ENCODE measurements at places on chromosomes 7 and 10. TPM values are rescaled to one million over a fixed set of nuclear protein-coding genes. Genes with fewer than 3 reads are reported as not detected.

GRCh38 chr7:25482631-25483030 is 254.3 kb upstream of the NPVF start:
- no peaks in the 10 kb centered on the region for H3K36me3 ChIP-seq
- H3K27me3 ChIP-seq, result no peaks in the 10 kb centered on the region
- H3K4me3 ChIP-seq, result no peak overlapping the region
- H3K27ac ChIP-seq, result no peak overlapping the region
- no peaks in the 10 kb centered on the region for H3K4me1 ChIP-seq

- H3K27ac ChIP-seq, result no peak overlapping the region
- H3K4me3 ChIP-seq, result no peak overlapping the region
- H3K27me3 ChIP-seq, result no peaks in the 10 kb centered on the region
- H3K36me3 ChIP-seq, result no peaks in the 10 kb centered on the region
- no peaks in the 10 kb centered on the region for H3K4me1 ChIP-seq
Measured at GRCh38 chr10:31484431-31485135, 165.6 kb downstream of the ZEB1 start.

GRCh38 chr10:7365027-7365745 is 45.6 kb downstream of the SFMBT2 start:
- no peak for DNase-seq
- no peak overlapping the region for H3K27ac ChIP-seq
- no peak overlapping the region for H3K4me3 ChIP-seq
- no peaks in the 10 kb centered on the region for H3K4me1 ChIP-seq
- no peaks in the 10 kb centered on the region for H3K27me3 ChIP-seq
- peaks cover 12% of the 10 kb centered on the region for H3K36me3 ChIP-seq

EN2 gene
- not detected for total RNA-seq

CYP2C18 gene
- total RNA-seq, result not detected

- H3K27ac ChIP-seq, result peak overlapping the region; percentile 83
- no peaks in the 10 kb centered on the region for H3K36me3 ChIP-seq
- no peak overlapping the region for H3K4me3 ChIP-seq
- peak; percentile 85 for DNase-seq
Measured at GRCh38 chr7:104943502-104944343, 70.3 kb upstream of the KMT2E start.

DNA sequence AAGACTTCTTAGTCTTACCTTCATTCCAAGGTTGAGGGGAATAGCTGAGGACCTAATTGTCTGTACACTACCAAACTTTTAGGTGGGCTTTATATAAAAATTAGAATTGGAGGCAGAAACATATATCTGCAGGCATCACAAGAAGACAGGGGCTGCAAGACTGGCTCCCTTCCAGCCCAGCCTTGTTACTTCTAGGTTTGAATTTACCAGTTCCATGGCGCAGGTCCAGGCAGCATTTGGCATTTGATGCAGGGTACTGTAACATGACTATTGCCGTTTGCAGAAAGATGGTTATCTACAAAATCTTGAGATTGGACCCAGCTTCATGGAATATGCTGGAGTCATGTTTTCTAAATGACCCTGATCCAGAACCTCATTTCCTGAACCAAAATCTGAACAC is 105.4 kb upstream of the RHOBTB1 start:
- no peak overlapping the region for H3K4me3 ChIP-seq
- no peak overlapping the region for H3K27ac ChIP-seq
- no peaks in the 10 kb centered on the region for H3K36me3 ChIP-seq
- H3K27me3 ChIP-seq, result no peaks in the 10 kb centered on the region
- no peaks in the 10 kb centered on the region for H3K4me1 ChIP-seq

DNA sequence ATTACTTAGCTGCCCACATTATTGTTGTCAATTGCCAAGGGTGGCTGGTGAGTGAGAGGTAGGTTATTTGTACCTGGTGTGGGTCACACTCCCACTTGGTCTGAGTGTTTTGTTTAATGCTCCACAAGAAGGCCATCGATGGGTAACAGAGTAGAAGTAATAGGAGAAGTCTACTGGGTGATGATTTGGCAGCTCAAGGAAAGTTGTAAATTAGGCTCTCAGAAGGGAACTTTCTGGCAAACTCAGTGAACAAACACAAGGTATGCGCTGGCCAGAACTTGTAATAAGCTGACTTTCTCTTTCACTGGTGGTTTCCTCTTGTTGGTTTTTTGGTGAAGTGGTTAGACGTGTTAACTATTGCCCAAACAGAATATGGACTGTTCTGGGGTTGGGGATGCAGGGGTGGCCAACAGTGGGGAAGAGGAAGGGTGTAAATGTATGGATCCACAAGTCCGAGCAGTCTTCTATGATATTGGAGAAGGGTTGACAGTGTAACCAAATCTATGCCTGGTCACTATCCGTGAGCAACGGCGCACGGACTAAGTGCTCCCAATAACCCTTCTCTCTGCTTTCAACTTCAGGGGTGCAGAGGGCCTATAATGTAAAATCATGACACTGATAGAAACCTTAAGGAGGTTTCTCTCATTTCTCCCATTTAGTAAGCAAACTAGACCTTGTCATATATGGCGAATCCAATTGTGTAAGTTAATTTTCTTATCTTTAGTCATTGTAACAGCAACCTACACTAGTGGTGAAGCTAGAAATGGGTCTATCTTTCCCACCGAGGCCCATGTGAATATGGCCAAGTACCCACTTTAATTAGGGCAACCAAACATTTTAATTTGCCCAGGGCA is 212.8 kb downstream of the PTEN start:
- no peak for DNase-seq
- no peaks in the 10 kb centered on the region for H3K36me3 ChIP-seq
- H3K4me1 ChIP-seq, result peaks cover 6% of the 10 kb centered on the region
- no peaks in the 10 kb centered on the region for H3K27me3 ChIP-seq

DNA sequence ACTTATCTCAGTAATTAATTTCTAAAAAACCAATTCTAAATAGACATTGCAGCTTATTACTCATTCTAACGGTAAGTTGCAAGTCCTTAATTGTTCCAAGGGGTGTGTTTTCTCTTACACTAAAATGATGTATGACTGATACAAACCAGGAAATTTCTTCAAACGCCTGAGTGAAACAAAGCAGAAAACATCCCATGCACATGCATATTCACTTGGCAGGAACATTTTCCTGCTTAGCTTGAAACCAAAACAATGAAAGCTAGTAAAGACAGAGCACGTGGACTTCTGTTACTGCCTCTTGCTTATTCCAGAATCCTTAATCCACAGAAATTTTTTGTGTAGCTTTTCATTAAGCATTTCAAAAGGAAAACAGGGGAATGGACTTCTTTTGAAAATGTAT is 187.7 kb downstream of the MTERF1 start:
- H3K27me3 ChIP-seq, result no peaks in the 10 kb centered on the region
- H3K36me3 ChIP-seq, result no peaks in the 10 kb centered on the region
- H3K4me3 ChIP-seq, result no peak overlapping the region
- H3K4me1 ChIP-seq, result no peaks in the 10 kb centered on the region
- no peak overlapping the region for H3K27ac ChIP-seq
- DNase-seq, result no peak

DNA sequence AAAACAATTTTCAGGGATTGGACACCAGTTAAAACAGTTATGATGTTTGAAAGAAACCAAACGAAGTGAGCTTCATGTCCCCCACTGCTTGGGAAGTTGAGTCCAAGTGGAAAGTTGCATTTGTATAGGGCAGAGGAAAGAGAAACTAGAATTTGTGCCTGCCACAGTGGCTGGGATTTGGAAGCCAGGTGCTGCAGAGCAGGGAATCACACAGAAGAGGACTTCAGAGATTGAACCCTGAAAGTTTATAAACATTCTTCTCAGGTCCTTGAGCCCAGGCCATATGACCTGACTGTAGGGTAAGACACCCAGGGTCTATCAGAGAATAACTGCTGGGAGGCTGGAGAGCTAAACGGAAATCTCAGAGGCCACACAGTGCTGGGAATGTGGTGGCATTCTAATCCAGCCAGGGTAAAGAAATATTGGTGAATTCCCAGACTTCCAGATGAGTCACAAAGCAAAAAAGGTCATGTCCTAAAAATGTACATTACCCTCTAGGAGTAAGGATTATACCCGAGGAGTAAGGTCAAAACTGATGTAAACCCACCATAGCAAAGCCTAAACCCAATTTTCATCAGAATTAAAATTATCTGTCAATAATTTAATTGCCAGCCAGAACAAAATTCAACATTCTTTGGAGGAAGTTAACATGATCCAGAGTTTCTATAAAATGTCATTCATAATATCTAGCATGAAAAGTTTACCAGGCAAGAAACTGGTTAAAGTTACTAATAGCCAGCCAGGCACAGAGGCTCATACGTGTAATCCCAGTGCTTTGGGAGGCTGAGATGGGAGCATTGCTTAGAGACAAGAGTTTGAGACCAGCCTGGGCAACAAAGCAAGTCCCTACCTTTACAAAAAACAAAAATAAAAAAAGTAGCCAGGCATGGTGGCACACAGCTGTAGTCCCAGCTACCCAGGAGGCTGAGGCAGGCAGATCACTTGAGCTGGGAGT is 31.2 kb downstream of the TOMM7 start:
- no peak for DNase-seq
- no peaks in the 10 kb centered on the region for H3K36me3 ChIP-seq
- no peaks in the 10 kb centered on the region for H3K27me3 ChIP-seq
- H3K4me3 ChIP-seq, result no peak overlapping the region

GRCh38 chr7:2523941-2524807 is 4.6 kb downstream of the LFNG start:
- peaks cover 12% of the 10 kb centered on the region for H3K36me3 ChIP-seq
- no peak overlapping the region for H3K4me3 ChIP-seq
- no peaks in the 10 kb centered on the region for H3K4me1 ChIP-seq
- no peaks in the 10 kb centered on the region for H3K27me3 ChIP-seq
- peak; percentile 85 for DNase-seq
- H3K27ac ChIP-seq, result peak overlapping the region; percentile 46

SYT15 gene
- 2.7 TPM for total RNA-seq

GRCh38 chr10:123154711-123155505 is 706 bp downstream of the BUB3 start:
- H3K36me3 ChIP-seq, result peaks cover 24% of the 10 kb centered on the region
- H3K4me1 ChIP-seq, result no peaks in the 10 kb centered on the region
- H3K4me3 ChIP-seq, result peak overlapping the region; percentile 89
- H3K27ac ChIP-seq, result peak overlapping the region; percentile 90
- no peak for DNase-seq
- H3K27me3 ChIP-seq, result peaks cover 26% of the 10 kb centered on the region

GRB10 gene
- total RNA-seq, result 39.0 TPM

GRCh38 chr10:112333452-112333851 is 40.5 kb upstream of the ACSL5 start:
- H3K27me3 ChIP-seq, result no peaks in the 10 kb centered on the region
- no peak overlapping the region for H3K4me3 ChIP-seq
- DNase-seq, result no peak
- no peaks in the 10 kb centered on the region for H3K4me1 ChIP-seq
- H3K27ac ChIP-seq, result no peak overlapping the region
- no peaks in the 10 kb centered on the region for H3K36me3 ChIP-seq

GRCh38 chr7:151683615-151684407 is 164.1 kb upstream of the RHEB start:
- no peak for DNase-seq
- no peak overlapping the region for H3K4me3 ChIP-seq
- H3K27me3 ChIP-seq, result no peaks in the 10 kb centered on the region
- H3K36me3 ChIP-seq, result no peaks in the 10 kb centered on the region

ERCC6 gene
- total RNA-seq, result 12.0 TPM

GRCh38 chr7:21923658-21924057 is 22.0 kb downstream of the CDCA7L start:
- peak overlapping the region; percentile 67 for H3K27ac ChIP-seq
- no peaks in the 10 kb centered on the region for H3K27me3 ChIP-seq
- DNase-seq, result no peak
- no peak overlapping the region for H3K4me3 ChIP-seq
- no peaks in the 10 kb centered on the region for H3K36me3 ChIP-seq

DNA sequence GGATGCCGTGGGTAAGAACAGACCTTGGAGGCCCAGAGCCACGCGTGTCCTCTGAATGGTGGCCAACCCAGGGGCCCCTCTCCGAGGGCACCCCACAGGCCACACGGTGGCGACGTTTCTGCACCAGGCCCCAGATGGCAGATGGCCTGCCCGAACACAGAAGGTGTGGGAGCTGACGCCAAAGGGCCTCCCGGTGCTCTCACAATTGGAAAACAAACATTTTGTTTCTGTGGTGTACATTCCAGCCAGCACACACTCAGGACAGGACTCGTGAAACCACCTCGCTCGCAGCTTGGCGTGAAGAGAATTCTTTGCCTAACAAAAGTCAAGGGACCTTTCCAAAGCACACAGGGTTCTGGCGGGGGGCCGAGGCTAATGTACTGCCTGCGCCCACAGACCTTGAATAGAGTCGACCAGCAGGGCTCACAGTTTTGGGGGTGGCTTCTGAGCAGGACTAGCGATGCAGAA is 112.1 kb downstream of the FAM53B start:
- no peaks in the 10 kb centered on the region for H3K36me3 ChIP-seq
- no peaks in the 10 kb centered on the region for H3K4me1 ChIP-seq

GRCh38 chr7:41573015-41573414 is 129.9 kb downstream of the INHBA start:
- no peak for DNase-seq
- no peak overlapping the region for H3K4me3 ChIP-seq
- no peaks in the 10 kb centered on the region for H3K4me1 ChIP-seq
- H3K27ac ChIP-seq, result no peak overlapping the region
- no peaks in the 10 kb centered on the region for H3K36me3 ChIP-seq

DNA sequence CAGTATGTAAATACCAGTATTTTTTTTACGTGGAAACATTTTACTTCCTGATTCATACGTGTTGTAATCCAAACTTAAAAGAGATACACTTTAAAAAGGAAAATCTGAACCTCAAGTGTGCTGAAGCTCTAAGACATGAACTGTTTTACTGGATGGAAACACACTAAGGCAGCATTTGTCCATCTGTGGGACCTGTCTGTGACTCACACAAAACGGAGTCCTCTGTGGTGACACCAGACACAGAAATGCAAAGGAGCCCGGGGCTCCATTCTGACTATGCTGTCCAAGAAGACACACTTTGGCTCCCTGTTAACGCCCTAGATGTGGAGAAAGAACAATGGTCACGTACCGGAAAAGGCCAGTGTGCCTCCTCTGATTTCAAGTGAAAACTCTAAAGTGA is 23.9 kb downstream of the RNF133 start:
- H3K4me3 ChIP-seq, result no peak overlapping the region
- H3K4me1 ChIP-seq, result no peaks in the 10 kb centered on the region
- H3K36me3 ChIP-seq, result no peaks in the 10 kb centered on the region
- H3K27me3 ChIP-seq, result no peaks in the 10 kb centered on the region

RAMP3 gene
- 62.0 TPM for total RNA-seq

DNA sequence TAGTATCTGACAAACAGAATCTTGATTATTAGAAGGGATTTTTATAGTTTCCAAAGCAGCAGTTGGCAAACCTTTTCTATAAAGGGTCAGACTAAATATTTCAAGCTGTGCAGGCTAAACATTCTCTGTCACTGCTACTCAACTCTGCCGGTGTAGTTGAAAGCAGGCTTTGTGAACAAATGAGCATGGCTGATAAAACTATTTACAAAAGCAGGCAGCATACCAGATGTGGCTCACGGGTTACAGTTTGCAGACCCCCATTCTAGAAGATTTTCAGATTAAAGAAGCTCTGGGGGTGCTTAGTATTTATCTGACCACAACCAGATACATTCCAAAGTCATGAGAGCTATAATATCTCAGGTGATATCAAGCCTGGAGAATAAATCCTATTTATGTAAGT is 1017.5 kb downstream of the SORCS1 start:
- H3K36me3 ChIP-seq, result no peaks in the 10 kb centered on the region
- no peaks in the 10 kb centered on the region for H3K27me3 ChIP-seq
- H3K27ac ChIP-seq, result no peak overlapping the region
- no peak for DNase-seq
- H3K4me3 ChIP-seq, result no peak overlapping the region

CDK13 gene
- 37.7 TPM for total RNA-seq

CCDC172 gene
- not detected for total RNA-seq
